ENCODE measurements at places on chromosomes 7 and 10.

- DNase-seq: no peak
Observed at GRCh38 chr10:33688506-33688905, 354.0 kb upstream of the NRP1 start.

- DNase-seq: no peak
Observed at GRCh38 chr10:80421050-80421706, 12.8 kb downstream of the PRXL2A start.

DNA sequence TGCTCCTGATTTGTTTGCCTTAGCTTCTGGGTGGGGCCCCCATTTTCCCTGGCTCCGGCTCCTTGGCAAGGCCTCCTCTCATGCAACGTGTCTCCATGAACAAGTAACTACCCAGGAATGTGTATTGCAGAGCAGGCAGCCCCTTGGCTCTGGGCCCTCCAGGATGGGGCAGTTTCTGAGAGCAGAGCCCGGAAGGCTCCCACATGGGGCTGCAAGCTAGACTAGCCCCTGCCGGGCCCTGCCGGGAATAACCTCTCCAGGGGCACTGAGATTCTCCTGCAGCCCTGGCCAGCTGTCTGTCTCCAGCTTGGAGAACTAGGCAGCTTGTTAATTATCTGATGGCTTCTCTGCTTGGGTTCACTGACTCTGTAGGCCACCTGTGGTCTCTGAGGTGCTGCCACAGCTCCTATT, 184.0 kb upstream of the INHBA start:
- no peak for DNase-seq

- no peak for DNase-seq
Observed at GRCh38 chr7:156907656-156908055, 14.7 kb upstream of the LMBR1 start.

Data from activated gamma-delta T cell treated with Interleukin-2 at 50 U/mL for 16 hours (primary cell).